ENCODE measurements at places on chromosomes 4 and X.

DNA sequence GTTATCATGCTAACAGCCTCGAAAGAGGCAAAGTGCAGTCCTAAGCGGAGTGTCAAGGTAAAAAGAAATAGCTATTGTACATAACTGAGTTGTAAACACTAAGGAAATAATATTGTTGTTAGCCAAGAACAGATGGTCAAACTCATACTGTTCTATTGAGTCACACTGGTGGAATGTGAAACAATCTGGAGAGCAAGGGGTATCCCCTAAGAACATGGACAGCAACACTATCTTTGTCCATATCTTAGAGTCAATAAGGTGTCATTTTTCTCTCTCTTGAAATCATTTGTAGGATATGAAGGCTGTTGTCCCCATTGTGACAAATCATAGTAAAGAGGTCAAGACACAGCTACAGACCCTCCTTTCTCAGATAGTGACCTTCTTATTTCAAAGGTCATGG is 4.5 kb upstream of the PDGFC start:
- DNase-seq: no peak

GRCh38 chrX:16223385-16223784 is 56.1 kb downstream of the MAGEB17 start:
- no peak for DNase-seq

- no peak for DNase-seq
Measured at GRCh38 chr4:126895988-126896570, 736.7 kb upstream of the INTU start.

- no peak for DNase-seq
Measured at GRCh38 chr4:176654565-176655216, 138.0 kb downstream of the VEGFC start.

DNA sequence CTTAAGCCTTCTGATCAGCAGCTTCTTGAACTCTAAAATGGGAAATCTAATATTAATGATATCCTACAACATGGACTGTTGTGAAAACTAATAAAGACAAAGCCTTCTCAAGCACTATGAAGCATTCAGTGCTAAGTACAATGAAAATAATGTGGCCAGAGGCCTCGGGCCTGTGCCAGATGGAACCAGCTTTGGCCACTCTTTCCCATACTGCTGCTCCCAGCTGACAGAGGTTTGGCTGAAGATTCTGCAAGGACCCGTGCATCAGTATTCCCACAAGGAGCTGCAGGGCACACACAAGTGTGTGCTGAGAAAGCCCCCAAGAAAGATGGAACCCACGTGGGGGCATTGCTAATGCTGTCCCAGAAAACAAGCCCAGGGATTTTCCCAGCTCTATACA is 60.5 kb upstream of the RPL34 start:
- DNase-seq: no peak

DNA sequence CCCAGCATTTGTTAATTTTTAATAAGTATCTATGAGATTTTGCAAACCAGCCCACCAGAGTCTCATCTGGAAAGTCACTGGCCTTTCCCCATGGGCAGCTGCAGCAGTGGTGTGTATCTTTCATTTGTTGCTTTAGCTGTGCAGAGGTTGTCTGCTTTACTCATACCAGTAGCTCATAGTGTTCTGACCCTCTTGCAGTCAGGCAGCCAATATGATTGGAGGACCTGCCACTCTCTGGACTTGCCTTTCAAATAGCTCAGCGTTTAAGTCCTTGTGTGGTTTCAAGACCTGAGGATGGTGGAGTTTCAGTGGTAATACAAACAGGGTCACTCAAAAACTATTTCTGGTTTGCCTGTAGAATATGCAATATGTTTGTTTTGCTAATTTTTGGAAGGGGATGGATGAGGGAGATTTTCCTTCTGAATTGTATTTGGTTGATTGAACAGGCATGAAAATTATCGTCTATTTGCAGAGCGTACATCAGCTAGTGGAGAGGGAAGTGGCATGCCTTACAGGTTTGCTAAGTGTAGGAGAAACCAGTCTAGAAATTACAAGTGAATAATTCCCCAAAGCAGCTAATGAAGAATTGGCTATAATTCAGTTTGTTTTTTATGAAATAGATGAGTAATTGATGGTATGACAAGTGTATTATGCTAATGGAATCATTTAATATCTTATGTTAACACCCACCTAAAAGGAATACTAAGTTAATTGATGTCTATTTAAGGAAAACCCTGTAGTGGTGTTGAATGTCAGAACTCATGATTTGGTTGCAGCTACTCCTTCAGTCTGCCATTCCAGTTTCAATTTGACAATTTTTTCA is 8.9 kb downstream of the POLA1 start:
- peak; percentile 34 for DNase-seq

DNA sequence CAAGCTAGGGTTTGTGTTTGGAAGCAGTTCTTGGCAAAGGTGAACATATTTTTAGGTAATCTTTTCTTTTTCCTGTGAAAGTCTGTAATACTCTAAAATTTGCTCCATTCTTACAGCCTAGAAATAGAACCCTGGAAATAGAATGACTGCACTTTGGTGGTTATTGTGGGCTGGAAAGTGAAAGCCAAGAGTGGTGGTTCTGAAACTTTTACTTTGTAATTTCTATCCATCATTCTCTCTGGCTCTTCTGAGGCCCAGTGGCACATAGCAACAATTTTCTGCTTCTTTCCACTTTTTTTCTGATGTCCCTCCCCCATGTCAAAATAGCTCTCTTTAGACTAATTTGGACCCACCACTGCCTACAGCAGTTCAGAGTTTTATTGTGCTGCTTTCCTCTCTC is 300.4 kb upstream of the RPS6KA3 start:
- DNase-seq: no peak

DNA sequence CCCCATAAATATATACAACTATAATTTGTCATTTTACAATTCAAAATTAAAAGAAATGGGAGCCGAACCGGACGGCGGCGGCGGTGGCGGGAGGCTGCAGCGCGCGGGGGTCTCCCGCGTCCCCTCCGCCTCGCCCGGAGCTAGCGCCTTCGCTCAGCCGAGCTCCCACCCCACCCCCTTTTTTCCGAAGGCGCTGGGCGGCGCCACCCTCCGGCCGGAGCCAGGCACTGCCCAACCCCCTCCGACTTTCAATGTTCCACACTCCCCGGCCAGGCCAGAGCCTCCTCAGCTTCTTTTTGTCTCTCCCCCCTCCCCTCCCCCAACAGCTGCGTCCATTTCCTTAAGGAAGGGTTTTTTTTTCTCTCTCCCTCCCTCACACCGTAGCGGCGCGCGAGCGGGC is 214.1 kb upstream of the GEMIN8 start:
- DNase-seq: no peak

DNA sequence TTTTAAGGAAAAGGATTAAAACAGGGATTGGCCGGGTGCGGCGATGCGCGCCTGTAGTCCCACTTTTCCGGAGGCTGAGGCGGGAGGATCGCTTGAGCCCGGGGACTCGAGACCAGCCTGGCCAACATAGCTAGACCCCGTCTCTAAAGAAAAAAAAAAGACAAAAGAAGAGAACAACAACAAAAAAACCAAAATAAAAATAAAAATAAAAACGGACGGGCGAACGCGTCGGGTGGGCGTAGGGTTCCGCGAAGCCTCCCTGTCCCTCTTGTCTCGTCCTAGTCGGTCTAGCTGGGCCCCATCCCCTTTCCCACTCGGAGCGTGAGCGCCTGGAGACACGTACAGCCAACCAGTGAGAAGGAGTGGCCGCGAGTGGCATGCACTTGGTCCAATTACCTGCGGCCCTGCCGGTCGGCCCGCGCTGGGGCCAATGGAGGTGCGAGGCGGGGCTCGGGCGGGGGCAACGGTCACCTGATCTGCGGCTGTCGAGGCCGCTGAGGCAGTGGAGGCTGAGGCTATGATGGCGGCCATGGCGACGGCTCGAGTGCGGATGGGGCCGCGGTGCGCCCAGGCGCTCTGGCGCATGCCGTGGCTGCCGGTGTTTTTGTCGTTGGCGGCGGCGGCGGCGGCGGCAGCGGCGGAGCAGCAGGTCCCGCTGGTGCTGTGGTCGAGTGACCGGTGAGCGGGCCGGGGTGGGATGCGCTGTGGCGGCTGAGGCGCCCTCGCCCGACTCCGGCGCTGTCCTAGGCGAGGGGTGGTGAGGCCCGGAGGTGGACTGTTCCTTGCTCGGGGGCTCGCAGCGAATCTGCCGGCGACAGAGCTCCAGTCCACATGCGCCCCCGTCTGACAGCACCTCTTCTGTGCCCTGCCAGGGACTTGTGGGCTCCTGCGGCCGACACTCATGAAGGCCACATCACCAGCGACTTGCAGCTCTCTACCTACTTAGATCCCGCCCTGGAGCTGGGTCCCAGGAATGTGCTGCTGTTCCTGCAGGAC is at the start of gene ATP6AP1:
ATP6AP1 (plus strand) TSS at position 502 of the 996 bp plus-strand sequence; CDS start at position 518, 16 bp downstream.
- peak; percentile 73 for DNase-seq

- no peak for DNase-seq
Measured at GRCh38 chr4:98110929-98111328, 32.3 kb downstream of the STPG2 start.

DNA sequence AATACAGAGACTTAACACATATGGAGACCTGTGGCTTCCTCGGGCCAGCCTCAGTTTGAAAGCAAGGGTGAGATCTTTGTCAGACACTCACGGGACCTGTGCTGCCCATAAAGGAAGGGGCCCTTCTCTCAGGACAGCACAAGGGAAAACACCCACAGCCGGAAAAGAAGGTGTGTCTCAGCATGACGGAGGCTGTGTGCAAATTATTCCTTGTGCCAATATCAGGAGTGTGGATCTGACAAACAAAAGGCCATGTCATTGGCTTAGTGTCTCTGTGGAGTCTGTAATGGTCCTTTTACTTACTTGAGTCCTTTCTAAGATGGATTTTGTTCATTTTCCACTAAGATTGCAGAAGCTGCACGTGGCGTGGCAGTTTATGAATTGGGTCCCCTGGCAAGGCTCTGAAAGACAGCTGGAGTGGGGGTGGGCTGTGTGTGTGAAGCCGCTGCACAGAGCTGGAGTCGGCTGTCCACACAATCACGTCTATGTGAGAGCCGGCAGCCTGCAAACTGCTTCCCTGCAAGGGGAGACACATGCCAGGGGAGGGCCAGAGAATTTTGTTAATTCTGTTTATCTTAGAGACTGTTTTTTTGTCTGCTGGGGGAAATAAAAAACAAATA is 1.9 kb downstream of the ENPP6 start:
- DNase-seq: no peak

DNA sequence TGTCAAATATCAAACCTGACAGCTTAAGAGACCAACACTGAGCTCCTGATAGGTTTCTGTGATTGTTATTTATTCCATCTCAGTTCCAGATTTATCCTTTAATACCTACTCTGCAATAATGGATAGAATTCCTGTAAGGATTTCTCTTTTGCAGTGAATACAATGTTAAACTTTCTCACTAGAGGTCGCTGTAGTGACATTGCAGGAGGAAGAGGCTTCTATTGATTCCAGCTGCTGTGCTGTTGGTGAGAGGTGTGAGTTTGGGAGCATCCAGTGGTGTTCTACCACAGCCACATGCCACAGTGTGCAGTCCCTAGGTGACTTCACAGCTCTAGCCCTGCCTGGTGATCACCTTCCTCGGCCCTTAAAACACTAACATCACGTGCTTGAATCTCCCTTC is 34.6 kb upstream of the DCAF8L2 start:
- DNase-seq: no peak

DNA sequence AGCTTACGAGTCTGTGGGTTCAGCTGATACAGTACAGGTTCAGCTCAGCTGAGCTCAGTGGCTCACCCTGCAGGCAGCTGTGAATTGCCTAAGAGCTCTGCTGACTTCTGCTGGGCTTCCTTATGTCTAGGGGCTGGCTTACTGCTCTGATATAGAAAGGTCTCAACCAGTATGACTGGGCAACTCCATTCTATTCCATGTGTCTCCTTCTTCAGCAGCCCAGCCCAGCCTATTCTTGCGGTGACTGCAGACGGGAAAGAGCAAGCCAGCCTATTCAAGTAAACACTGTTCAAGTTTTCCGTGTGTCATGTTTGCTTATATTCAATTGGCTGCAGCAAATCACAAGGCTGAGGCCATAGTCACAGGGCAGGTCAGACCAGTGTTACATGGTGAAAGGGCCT is 615.4 kb upstream of the ZFP42 start:
- DNase-seq: no peak

DNA sequence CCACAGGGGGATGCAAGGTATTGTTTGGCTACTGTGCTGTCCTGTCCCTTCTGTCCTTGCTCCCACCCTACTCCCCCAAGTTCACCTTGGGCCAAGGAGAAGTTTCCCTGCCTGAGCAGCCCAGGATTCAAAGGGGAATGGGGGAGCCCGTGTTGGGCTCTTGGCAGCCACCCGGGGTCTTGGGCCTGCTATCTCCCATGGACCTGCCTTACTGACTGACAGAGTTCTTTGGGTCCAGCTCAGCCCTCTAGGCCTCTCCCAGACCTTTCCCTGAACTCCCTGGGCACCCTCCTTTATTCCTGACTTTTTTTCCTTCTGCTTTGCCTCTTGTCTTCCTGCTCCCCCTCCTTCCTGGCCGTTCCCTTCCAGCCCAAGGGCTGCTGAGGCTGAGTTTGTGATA is 67.4 kb downstream of the STARD8 start:
- DNase-seq: no peak

DNA sequence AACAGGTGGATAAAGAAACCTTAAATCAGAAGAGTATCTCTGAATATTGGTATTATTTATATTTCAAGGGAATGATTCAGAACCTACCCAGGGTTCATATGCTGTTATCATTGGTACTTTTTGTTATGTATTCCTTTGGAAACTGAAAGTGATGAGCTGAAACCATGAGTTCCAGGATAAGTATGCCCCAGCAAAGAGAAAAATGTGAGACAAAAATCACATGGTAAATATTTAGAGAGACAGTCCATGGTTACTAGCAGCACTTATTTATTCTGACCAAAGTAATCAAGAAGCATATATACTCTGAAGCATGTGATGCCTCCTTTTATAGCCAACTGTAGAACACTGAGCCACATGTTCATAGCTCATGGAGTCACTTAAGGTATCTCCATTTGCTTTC is 277.7 kb downstream of the ARAP2 start:
- DNase-seq: no peak

DNA sequence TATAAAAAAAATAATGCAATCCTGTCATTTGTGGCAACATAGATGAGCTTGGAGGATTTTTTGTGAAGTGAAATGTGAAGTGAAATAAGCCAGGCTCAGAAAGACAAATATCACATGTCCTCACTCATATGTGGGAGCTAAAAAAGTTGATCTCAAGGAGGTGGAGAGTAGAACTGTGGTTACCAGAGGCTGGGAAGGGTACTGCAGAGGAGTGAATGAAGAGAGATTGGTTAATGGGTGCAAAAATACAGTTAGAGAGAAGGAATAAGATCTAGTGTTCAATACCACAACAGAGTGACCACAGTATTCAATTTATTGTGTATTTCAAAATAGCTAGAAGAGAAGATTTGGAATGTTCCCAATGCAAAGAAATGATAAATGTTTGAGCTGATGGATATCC is 13.4 kb upstream of the ZCCHC18 start:
- no peak for DNase-seq

Measured in GM12878 (cell line).